Osteocyte (in vitro differentiated cells): ENCODE measurements at places on chromosomes 1 and 21. TPM values are rescaled to one million over a fixed set of nuclear protein-coding genes. Genes with fewer than 3 reads are reported as not detected.
A peak's percentile ranks its signal among the peaks of the same experiment; 100 is the strongest.

DNA sequence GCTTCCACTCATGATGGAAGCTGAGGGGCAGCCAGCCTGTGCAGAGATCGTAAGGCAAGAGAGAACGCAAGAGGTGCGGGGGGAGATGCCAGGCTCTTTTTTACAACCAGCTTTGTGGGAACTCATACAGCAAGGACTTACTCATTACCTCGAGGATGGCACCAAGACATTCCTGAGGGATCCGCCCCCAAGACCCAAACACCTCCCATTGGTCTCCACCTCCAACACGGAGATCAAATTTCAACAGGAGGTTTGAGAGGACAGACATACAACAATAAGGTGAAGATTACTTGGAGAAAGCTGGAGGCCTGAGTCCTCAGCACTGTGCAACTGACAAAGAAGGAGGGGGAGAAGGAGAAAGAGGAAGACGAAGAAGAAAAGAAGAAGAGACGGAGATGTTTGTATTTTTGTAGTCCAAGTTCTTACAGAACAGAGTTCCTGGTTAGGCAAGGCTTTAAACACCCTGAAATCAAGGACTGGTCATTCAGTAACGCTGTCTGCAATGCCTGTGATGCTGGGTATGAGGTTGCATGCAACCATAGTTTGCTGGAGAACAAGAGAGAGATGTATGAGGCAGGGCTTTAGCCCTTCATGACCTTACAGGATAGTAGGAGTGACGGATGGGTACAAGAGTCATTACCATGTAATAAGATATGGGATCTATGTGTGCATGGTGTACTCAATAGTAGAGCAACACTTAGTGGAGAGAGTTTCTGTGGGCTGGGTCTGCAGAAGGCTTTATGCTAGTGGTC lies 19.7 kb upstream of the GALNT2 start:
- no peak for DNase-seq

- DNase-seq = no peak
Measured at GRCh38 chr1:230112131-230112701, 45.2 kb downstream of the GALNT2 start.

GRCh38 chr1:74426208-74426937 lies 86.0 kb downstream of the LRRC53 start:
- DNase-seq = no peak

DNA sequence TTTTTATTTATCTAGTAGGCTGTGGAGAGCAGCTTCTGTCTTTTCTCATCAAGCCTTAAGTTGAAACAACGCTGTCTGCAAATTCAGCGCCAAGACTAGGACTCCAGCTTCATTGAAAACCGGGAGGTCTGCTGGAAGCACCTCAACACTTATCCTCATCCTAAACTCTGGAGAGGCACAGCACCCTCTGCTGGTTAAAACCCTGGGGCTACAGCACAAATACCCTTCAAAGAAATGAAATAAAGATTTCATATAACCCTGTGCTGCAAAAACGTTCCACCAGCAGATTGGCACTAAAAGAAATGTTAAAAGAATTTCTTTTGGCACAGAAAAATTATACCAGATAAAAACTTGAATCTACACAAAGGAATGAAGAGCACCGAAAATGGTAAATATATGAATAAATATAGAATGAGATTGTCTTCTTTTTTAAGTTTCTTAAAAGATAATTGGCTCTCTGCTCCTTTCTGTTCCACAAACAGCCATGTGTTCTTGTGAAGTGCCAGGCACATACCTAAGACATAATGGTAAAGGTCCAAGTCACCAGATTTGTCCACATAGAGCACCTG lies 227.7 kb upstream of the SAMSN1 start:
- DNase-seq = no peak

GRCh38 chr21:35291973-35292627 lies 243.0 kb upstream of the RUNX1 start:
- no peak for DNase-seq

DNA sequence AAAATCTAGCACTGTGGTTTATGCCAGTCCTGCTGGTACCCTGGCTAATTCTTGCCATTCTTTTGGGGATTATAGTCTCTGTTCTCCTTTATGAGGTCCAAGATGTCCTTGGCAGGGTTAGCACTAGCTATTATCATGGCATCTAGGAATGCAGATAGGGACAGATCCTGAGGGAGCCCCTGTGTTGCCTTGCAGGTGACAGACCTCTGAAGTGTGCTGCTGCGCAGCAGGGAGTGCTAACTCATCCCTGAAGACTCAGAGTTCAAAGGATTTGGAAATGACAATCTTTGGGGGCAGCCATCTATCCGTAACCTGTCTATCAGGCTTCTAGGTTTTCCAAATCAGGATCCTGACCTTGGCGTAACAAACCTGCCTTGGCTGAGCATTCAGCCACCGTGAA lies 16.3 kb downstream of the ZFYVE9 start:
- no peak for DNase-seq

The CHI3L1 gene
- not detected in 2 replicates for total RNA-seq

DNA sequence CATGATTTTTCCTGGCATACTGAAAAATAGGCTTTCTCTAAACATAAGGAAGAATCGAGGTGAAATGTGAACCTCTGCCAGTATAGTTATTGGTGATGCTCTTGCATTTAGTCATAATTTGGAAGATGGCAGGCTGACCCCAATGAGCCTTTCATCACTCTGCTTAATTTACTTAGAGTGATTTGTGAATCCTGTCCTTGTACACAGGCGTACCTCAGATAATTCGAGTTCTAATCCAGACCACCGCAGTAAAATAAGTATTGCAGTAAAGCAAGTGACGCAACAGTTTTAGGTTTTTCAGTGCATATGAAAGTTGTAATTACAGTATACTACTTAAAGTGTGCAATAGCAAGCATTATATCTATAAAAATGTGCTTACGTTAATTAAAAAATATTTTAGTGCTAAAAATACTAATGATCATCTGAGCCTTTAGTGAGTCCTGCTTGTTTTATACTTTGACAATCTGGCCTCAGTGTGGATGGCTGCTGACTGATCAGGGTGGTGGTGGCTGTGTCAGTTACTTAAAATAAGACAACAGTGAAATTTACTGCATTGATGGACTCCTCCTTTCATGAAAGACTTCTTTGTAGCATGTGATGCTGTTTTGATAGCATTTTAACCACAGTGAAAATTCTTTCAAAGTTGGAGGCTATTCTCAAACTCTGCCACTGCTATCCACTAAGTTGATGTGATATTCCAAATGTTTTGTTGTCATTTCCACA lies 1.7 kb downstream of the PKNOX1 start:
- no peak for DNase-seq

DNA sequence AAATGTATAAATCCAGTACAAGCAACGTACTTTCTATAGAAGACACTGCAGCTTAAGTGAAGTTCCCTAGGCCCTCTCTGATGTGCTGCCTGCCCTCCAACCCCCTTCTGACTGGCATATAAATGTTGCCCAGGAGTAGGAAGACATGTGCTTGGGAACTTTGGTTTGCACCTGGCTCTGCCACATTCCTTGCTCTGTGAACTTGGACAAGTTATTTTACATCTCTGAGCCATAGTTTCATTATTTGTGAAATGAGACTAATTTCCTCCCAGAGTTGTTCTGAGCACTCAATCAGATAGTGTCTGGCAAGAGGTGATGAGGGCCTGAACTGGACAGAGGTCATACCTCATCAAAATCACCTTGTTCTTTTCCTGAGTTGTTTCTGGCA lies 3.5 kb upstream of the PHC2 start:
- DNase-seq = no peak

The PTGER3 gene
- not detected in 2 replicates for total RNA-seq

The HPCAL4 gene
- total RNA-seq = not detected in 2 replicates

DNA sequence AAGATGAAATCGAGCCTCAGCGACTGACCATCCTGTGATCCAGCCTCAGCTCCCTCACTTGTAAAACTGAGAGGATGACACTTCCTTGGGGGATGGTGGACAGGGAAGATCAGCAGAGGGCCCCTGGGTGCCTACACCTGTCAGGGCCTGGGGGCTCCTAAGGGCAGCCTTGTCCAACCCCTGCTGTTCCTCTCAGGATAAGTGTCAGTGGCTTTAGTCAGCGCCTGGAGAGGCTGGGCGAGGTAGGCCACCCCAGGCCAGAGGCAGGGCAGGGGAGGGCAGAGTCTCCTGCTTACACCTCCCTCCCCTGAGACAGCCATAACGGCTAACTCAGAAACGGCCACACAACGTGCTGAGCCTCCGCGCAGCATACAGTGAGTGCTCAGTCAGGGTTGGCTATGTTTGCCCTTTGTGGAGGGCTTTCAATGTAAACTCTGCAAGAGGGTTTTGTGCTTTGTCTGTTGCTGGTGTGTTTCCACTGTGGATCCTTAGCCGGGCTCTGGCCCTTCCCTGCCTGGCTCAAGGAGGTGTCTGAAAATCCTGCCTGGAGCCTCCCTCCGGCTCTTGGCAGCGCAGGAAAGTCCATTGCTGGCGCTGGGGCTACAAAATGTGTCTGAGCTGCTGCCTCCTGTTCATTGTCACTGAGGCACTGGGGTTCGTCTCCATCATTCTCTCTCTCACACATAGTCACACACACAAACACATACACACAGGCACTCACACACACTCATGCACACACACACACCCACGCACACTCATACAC lies 588.4 kb downstream of the PTPRU start:
- DNase-seq = peak; percentile 66

The CACNA1E gene
- not detected in 2 replicates for total RNA-seq

The TLR5 gene
- not detected in 2 replicates for total RNA-seq

GRCh38 chr21:41250519-41250918 lies 66.1 kb upstream of the FAM3B start:
- no peak for DNase-seq

GRCh38 chr1:59485171-59485570 lies 188.3 kb downstream of the FGGY start:
- no peak for DNase-seq

The CCDC185 gene
- total RNA-seq = not detected in 2 replicates

The GSTM5 gene
- not detected in 2 replicates for total RNA-seq

The COL9A2 gene
- total RNA-seq = 2.1 and 2.7 TPM in 2 replicates

GRCh38 chr1:108617008-108617723 lies 43.7 kb downstream of the HENMT1 start:
- DNase-seq = no peak

DNA sequence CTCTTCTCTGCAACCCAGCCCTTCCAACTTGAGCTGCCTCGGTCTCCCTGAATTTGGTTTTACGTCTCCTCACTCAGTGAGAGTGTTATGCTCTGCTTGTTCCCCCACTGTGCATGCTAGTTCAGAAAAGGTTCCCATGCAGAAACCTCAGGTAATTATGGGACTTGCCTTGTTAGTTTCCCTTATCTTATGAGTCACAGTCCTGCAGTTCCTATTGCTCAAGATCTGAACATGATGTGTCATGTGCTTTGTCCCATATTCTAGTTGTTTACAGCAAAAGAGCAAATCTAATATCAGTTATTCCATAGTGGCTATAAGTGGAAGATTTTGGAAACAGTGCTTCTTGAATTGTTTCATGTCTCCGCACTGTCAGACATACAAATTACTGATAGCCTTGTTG lies 74.4 kb downstream of the DUSP10 start:
- no peak for DNase-seq

The SLC35F3 gene
- not detected in 2 replicates for total RNA-seq

DNA sequence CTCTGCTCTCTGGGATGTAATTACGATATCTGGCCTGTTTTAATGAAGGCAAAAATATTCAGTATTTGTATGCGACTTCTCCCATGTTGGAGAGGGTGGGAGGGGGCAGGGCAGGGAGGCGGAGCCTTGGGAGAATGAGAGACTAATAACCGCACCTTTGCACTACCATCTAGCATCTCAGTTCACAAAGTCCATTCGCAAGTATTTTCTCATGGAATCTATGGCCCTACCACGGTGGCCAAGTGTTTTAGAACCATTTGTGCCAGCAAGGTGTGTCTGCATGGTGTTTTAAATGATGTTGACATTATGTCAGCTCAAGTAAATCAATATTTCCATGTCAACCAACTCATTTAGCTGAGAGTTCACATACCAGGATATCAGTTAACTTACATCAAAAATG lies 14.3 kb upstream of the BLACAT1 start:
- DNase-seq = no peak

- DNase-seq = no peak
Measured at GRCh38 chr1:73862355-73862754, 335.6 kb downstream of the LRRIQ3 start.

DNA sequence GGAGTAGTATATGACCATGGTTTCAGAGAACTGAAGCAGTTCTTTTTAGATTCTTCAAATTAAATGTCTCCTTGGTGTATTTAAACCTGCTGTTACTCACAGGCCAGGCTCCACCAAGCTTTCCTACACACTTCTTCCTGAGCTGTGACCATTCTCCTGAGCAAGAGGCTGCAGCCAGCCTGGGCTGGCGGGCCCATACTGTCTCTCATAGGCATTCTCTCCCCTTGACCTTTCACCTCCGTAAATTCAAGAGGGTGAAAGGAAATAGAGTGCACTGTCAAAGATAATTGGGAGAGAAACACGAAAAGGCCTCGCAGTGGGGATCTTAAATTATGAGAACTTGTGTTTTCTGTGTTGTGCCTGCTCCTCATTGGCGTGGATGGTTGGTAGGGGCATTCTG lies 2.3 kb downstream of the ARF1 start:
- no peak for DNase-seq

DNA sequence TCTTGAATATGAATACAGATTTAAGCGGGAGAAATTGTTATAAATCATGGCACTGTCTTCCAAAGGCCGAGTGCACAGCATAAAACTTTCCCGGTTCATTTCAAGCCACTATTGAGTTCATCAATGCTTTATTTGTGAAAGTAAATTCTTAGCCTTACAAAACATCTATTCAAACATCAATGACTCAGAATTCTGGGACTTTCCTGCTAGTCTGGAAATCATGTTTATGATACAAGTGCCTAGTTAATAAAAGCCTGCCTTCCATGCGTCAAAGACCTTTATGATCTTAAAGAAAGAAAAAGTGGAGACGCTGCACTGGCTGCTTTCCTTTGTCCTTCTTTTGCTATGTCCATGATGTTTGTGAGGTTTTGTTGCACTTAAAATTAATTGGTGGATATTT lies 137.7 kb downstream of the SETD4 start:
- no peak for DNase-seq

GRCh38 chr1:158103861-158104522 lies 76.7 kb upstream of the CD1D start:
- no peak for DNase-seq
